ENCODE measurements at places on chromosomes 12 and 14.

- DNase-seq: no peak
Measured at GRCh38 chr14:63300854-63301253, 17.9 kb downstream of the GPHB5 start.

GRCh38 chr12:65968359-65968758 lies 144.1 kb downstream of the HMGA2 start:
- no peak for DNase-seq

DNA sequence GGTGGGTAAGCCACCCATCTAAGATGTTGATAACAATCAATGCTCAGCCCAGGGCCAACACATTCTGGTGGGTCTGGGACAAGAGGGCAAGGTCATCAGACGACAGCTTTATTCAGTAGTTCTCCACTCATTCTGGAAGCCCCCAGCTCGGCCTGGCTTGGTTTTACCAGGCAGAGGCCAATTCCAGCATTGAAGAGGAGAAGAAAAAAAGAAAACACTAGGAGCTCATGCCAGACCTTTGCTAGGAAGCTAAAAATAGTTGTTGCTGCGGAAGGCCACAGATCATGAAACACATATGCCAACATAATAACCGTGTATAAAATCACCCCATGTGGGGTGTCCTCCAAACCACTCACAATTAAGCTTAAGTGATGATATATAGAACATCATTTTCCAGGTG lies 44.4 kb downstream of the CCDC60 start:
- no peak for DNase-seq

- DNase-seq: no peak
Measured at GRCh38 chr12:132354982-132355680, 25.7 kb upstream of the GALNT9 start.

DNA sequence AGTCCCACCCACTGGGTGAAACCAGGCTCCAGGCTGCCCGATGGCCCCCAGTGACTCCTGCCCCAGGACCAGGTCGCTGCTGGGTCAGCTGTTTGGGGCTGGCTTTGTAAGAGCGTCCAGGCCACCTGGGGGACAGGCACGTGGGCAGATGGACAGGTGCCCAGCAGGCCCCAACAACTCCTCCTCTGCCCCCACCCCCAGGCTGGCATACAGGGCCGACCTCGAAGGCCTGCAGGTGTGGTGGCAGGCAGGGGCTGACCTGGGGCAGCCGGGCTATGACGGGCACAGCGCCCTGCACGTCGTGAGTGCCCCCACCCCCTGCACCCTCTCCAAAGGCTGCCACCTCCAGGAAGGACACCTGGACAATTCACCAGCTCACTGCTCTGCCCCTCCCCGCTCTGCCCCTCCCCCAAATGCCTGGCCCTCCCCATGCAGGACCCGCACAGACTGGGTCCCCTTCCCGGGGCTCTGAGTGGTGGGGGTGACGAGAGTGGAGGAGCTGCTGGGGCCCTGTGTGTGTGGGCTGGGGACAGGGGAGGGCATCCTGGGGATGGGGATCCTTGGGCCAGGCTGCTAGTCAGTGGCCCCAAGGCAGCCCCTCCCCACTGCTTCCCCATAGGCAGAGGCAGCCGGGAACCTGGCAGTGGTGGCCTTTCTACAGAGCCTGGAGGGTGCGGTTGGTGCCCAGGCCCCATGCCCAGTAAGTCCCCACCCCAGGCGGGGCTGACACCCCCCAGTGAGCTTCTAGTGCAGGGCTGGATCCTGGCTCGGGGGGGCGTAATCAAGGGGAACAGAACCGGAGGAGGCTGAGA lies 26.0 kb downstream of the ASPG start:
- DNase-seq: no peak

DNA sequence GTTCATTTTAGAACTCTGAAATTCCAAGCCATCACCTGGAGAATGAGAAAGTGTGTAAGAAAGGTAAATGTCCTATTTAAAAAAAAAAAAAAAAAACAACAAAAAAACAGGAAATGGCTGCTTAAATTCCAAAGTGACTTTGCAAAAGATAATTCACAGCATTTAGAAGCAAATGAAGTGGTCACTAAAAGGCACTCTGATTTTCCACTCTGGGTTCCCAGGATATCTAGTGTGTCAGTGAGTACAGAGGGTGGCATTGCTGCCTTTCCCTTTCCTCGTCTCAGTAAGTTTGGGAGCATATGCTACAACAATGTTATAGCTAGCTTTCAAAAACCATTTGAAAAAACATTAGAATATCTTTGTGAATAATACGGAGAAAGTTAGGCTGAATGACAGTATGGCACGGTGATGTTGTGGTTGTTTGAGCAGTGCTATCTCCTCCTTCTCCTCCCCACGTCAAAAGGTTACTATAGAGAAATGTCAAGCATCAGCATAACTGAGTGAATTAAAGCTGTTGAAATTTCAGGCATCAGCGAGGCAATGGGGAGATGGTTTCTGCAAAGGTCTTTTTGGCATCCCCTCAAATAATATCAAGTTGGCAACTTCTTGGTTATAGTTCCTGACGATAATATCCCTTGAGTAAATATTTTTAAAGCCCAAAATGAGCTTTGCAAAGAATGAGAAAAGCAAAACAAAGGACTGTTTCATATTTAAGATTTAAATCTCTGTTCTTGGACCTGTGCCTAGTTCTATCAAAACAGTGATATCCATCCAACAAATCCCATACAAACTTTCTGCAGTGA lies 164.5 kb upstream of the E2F7 start:
- DNase-seq: no peak

DNA sequence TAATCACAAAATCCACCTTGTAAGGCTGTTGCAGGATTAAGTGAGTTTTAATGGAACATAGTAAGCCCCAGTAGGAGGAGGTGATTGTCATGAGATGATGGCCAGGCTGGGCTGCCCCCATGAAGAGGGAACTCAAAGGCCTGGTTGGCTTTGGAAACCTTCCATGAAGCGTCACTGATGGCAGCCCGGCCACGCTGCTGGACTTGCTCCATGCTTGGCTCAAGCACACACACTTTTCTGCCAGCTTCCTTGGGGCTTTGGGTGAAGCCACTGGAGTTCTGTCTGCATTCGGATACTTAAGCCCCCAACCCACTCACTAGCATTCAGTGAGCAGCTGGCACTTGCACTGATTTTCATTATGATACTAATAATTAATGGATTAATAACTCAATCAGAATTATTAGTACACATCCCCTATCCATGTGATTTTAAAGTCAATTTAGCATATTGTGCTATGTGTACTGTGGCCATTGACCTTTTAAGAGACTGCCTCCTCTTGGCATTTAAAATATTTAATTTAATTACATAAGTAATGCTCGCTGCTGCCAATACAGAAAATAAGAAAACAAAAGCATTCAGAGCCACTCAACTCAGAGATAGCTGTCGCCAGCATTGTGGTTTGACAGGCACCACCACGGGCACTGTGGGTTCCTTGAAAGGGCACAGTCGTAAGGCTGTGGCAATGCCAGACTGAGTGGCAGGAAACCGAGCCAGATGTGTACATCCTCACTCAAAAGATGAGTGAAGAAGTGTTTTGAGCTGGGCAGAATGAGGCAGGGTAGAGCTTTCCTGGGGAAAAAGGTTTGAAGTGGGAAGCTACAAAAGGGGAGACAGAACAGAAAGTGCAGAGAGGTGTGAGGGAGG lies 15.9 kb downstream of the KRT85 start:
- peak; percentile 43 for DNase-seq

- DNase-seq: no peak
Measured at GRCh38 chr12:67669934-67670631, 21.5 kb downstream of the DYRK2 start.

- DNase-seq: no peak
Measured at GRCh38 chr12:131174901-131175300, 221.2 kb downstream of the ADGRD1 start.

DNA sequence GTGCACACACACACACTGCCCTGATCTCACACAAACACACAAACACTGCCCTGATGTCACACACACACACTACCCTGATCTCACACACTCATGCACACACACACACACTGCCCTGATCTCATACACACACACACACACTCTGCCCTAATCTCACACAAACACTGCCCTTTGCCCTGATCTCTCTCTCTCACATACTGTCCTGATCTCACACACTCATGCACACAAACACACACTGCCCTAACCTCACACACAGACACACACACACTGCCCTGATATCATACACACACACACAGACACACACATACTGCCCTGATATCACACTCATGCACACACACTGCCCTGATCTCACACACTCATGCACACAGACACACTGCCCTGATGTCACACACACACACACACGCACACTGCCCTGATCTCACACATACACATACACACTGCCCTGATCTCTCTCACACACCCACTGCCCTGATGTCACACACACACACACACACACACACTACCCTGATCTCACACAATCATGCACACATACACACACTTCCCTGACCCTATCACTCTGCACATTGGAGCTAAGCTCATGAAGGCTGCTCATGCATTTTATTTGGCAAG lies 97.6 kb upstream of the DIO3 start:
- DNase-seq: no peak

GRCh38 chr14:57822081-57822480 lies 43.8 kb downstream of the SLC35F4 start:
- DNase-seq: no peak

- DNase-seq: no peak
Measured at GRCh38 chr12:125696054-125696453, 630.8 kb downstream of the AACS start.

GRCh38 chr12:92665496-92665895 lies 37.3 kb upstream of the PLEKHG7 start:
- no peak for DNase-seq

GRCh38 chr12:120290609-120291305 lies 946 bp downstream of the RNU4-2 start:
- DNase-seq: no peak

DNA sequence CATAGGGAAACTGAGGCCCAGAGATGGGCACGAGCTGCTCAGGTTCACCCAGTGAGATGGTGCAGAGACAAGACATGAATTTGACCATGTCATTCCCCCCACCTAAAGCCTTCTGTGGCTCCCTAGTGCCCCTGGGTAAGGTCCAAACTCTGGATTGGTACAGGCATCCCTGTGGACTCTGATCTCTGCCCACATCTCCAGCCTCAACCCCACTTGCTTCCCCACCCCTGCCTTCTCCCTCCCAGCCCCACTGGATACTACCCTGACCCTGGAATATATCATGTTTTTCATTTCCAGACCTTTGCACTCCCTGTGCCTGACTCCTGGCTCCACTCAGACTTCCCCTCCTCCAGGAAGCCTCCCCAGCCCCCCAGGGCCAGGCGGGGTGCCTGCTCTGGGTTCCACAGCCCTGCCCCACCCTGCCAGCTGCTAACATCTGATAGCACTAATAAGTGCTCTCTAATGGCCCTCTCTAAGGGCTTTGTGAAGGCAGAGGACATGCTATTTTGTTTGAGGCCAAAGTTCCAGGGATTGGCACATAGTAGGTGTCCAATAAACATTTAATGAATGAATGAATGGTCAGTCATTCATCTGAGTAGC lies 1.1 kb upstream of the SDSL start:
- no peak for DNase-seq

- DNase-seq: no peak
Measured at GRCh38 chr14:26128931-26129671, 468.7 kb downstream of the NOVA1 start.

GRCh38 chr12:124777399-124778372 lies 86.0 kb downstream of the SCARB1 start:
- DNase-seq: no peak

DNA sequence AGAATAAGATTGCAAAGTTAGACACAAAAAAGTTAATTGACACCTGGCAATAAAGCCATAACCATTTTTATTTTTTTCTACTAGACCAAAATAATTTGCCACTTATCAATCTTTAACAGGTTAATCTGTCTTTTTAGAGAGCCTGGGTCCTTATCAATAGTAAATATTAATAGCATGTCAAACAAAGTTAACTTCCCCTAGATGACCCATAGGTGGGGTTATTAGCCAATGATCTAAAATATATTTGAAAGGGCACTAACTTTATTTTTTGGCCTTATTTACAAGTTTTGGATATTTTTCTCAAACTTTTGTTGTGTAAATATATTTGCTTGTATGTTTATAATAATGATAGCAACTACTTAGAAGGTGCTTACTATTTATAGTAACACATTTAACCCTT lies 3.9 kb downstream of the ANKRD33 start:
- no peak for DNase-seq

- DNase-seq: no peak
Measured at GRCh38 chr14:101250948-101251811, 310.1 kb upstream of the DIO3 start.

GRCh38 chr14:36556811-36557433 lies 25.5 kb downstream of the NKX2-8 start:
- DNase-seq: no peak

DNA sequence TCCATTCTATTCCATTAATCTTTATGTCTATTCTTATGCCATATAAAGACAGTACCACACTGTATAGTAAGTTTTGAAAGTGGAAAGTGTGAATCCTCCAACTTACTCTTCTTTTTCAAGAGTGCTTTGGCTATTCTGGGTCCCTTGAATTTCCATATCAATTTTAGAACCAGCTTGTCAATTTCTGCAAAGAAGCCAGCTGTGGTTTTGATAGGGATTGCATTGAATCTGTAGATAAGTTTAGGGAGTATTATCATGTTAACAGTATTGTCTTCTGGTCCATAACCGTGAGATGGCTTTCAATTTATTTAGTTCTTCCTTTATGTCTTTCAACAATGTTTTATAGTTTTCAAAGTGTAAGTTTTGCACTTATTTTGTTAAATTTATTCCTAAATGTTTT lies 34.2 kb upstream of the GCH1 start:
- DNase-seq: no peak

GRCh38 chr14:33019346-33019745 lies 80.7 kb downstream of the NPAS3 start:
- no peak for DNase-seq

DNA sequence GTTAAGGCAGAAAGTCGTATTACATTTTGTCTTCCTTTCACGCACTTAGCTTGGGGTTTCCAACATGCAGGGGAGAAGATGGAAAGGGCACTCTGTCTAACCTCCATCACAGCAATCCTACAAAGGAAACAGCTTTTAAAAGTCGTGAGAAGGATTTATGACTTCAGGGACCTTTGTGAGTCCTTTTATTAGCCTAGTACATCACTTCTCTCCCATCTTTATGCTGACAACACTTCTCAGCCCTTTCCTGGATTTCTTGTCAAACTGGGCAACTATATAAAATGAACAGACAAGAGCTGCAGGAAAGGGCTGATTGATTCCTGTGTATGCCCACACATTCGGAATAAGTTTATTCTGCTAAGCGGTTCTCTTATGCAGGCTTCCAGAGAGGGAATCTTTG lies 159.0 kb downstream of the DERA start:
- no peak for DNase-seq

- DNase-seq: peak; percentile 42
Measured at GRCh38 chr14:93112891-93113677, 2.6 kb downstream of the ITPK1 start.

- no peak for DNase-seq
Measured at GRCh38 chr12:52947738-52948423, 1.0 kb upstream of the KRT18 start.

DNA sequence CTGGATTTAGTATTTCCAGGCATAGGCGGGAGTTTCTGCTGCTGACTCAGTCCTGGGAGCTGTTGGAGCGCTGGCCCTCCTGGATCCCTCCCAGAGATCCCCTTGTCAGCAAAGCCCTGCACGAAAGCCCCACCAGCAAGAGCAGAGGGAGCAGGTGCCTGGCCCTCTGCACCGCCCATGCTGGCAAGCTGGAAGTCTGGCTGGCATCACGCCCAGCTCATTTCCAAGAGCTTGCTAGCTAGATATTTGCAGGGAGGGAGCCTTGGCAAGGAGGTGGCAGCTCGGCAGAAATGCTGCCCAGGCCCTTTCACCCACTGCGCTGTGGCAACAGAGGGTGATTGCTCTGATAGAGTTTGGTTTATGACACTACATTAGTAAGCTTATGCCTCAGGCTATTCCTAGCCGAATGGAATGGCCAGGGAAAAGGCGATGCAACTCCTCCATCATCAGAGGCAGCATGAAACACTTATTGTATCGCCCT lies 193.9 kb downstream of the EMP1 start:
- DNase-seq: no peak

Measured in activated CD8-positive, alpha-beta memory T cell treated with anti-CD3 and anti-CD28 coated beads for 1 hour (primary cell).